ENCODE measurements at places on chromosomes 2 and 18. TPM values are rescaled to one million over a fixed set of nuclear protein-coding genes. Genes with fewer than 3 reads are reported as not detected.

ARMC9 gene
- total RNA-seq, result 43.1 TPM

TFCP2L1 gene
- total RNA-seq, result 19.2 TPM

C2orf66 gene
- total RNA-seq, result 0.21 TPM

DSG4 gene
- total RNA-seq, result not detected

PCARE gene
- total RNA-seq, result 0.95 TPM

LRP1B gene
- 0.09 TPM for total RNA-seq

WDR12 gene
- total RNA-seq, result 21.2 TPM

NOSTRIN gene
- total RNA-seq, result 45.2 TPM

NPHP1 gene
- 6.8 TPM for total RNA-seq

SPR gene
- 46.2 TPM for total RNA-seq

SATB2 gene
- total RNA-seq, result 5.0 TPM

LRRTM4 gene
- total RNA-seq, result 0.77 TPM

CROCC2 gene
- total RNA-seq, result 3.4 TPM

SIGLEC15 gene
- total RNA-seq, result 0.35 TPM

ITPRID2 gene
- 190 TPM for total RNA-seq

TM4SF20 gene
- total RNA-seq, result not detected

CERKL gene
- 1.7 TPM for total RNA-seq

ING5 gene
- 36.5 TPM for total RNA-seq

PRLH gene
- not detected for total RNA-seq

ANO7 gene
- total RNA-seq, result 1.3 TPM

SLC9A4 gene
- not detected for total RNA-seq

MC4R gene
- 0.35 TPM for total RNA-seq

PELI1 gene
- total RNA-seq, result 34.1 TPM

DLX1 gene
- total RNA-seq, result not detected

BMP10 gene
- 0.24 TPM for total RNA-seq

UGT1A3 gene
- total RNA-seq, result not detected

CPLX4 gene
- not detected for total RNA-seq

NCKAP5 gene
- 34.6 TPM for total RNA-seq

ERBB4 gene
- 25.3 TPM for total RNA-seq

CNDP1 gene
- not detected for total RNA-seq

OTOS gene
- total RNA-seq, result not detected

ABI2 gene
- 48.8 TPM for total RNA-seq

ALPI gene
- total RNA-seq, result not detected

DPP10 gene
- 0.80 TPM for total RNA-seq

CD8A gene
- 5.5 TPM for total RNA-seq

SPP2 gene
- not detected for total RNA-seq

DLGAP1 gene
- total RNA-seq, result 3.8 TPM

GNLY gene
- total RNA-seq, result 21.5 TPM

MAPK4 gene
- total RNA-seq, result 2.9 TPM

GAD1 gene
- total RNA-seq, result not detected

VWA3B gene
- total RNA-seq, result 7.9 TPM

FSIP2 gene
- 0.27 TPM for total RNA-seq

CYBRD1 gene
- total RNA-seq, result 262 TPM

ITGB6 gene
- total RNA-seq, result 65.2 TPM

NT5C1B gene
- total RNA-seq, result not detected

ADCYAP1 gene
- total RNA-seq, result 0.32 TPM

TSPYL6 gene
- total RNA-seq, result not detected

FEV gene
- total RNA-seq, result not detected

ACYP2 gene
- 15.3 TPM for total RNA-seq

COQ10B gene
- 24.3 TPM for total RNA-seq

ABCG8 gene
- not detected for total RNA-seq

IL1RN gene
- total RNA-seq, result 20.1 TPM

MC2R gene
- not detected for total RNA-seq

CHRNG gene
- not detected for total RNA-seq

NBAS gene
- 42.4 TPM for total RNA-seq

CRYGC gene
- not detected for total RNA-seq

EIPR1 gene
- total RNA-seq, result 14.9 TPM

TPO gene
- 0.21 TPM for total RNA-seq

ABCB11 gene
- total RNA-seq, result 0.32 TPM

All from lower lobe of right lung (tissue), 2 donors.